ENCODE measurements at places on chromosomes 2 and 18.

GRCh38 chr2:127651971-127652550 lies 6.1 kb downstream of the GPR17 start:
- DNase-seq, result no peak

DNA sequence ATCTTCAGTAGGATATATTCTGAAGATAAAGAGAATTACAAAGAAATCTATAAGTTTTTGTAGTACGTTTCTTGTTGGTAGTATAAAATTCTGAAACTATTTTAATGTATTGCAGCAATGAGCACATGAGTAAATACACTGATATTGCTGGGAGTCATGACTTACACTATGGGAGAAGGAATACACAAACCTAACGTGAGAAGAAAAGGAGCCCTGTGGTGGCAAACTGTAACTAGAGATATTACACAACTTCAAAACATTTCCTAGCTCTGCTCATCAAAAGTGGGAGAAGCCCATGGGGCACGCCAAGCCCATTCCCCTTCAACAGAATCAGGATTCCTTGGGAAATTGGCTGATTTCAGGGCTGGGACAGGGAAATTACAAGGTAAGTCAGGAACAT lies 20.5 kb downstream of the SPIRE1 start:
- DNase-seq, result no peak

DNA sequence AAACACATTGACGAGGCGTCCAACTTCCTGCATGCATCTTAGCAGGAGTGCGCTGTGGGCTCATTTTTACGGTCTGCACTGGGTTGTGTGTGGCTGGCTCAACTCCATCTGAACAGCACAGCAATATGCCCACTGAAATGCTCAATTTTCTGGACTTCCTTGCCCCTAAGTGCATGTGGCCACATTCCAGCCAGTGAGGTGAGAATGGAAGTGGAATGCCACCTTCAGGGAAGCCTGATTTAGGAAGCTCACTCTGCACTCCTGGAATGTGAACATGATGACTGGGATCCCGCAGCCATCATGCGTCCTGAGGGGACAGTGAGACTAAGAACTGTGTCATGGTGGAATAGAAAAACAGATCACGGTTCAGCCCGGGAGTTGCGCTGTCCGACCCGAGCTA lies 76.2 kb downstream of the PSMG2 start:
- DNase-seq, result no peak

DNA sequence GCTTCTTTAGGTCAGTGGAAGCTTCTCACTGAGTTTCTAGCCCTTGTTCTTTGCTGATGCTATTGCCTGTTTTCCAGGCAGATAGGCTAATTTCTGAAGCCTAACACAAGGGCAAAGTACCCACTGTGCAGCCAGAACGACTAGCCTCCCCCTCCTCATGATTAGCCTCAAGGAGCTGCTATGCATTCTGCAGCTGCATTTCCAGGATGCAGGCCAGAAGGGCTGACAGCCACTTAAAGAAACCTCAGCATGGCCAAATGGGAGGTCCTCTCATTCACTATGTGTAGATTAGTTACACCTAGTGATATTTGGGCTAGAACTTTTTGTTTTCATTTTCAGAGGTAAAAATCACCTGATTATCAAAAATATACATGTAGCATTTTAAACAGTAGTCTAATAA lies 216.0 kb downstream of the RAD51AP2 start:
- DNase-seq, result no peak

GRCh38 chr18:37042381-37042780 lies 213.5 kb downstream of the KIAA1328 start:
- DNase-seq, result no peak

- no peak for DNase-seq
Measured at GRCh38 chr2:241314226-241315092, 1.0 kb downstream of the HDLBP start.
